Occipital lobe (tissue), 3 donors: ENCODE measurements at places on chromosomes 7 and 10.
A peak's percentile ranks its signal among the peaks of the same experiment; 100 is the strongest.

DNA sequence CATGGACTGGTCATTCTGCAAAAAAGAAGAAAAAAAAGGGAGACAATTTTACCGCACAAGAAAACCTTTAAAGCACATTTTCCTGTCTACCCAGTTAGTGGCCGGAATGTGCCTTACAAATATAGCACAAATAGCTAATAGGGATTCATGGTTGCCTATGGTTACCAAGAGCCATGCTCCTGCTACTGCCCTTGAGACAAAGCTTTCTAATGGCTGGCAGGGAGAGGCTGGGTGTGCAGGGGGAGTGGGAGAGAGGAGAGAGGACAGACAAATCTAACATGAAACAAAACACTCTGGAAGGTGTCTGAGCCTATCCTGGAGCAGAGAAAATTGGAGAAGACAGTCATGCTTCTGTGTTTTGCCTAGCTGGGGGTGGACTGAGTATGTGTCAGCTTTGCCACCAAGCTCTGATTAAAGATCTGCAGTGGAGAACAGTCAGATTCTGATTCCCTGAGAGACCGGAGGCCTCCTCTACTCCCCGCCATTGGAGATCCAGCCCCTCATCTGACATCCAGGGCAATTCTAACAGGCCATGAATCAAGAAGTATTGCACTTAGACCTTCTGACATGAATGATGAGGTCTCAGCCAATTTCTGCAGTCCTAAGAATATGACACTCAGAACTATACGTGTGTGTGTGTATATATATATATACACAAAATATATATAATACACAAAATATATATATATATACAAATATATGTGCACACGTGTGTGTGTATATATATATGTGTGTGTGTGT, 80.2 kb downstream of the PRTFDC1 start:
- DNase-seq: peak; percentile 50

GRCh38 chr7:97446361-97446760, 285.5 kb upstream of the TAC1 start:
- no peak for DNase-seq

GRCh38 chr7:147547252-147547897, 1043.2 kb upstream of the C7orf33 start:
- DNase-seq: no peak

- no peak for DNase-seq
Measured at GRCh38 chr10:89813546-89813945, 112.2 kb downstream of the KIF20B start.

GRCh38 chr7:105268511-105269392, 120.0 kb downstream of the SRPK2 start:
- DNase-seq: no peak

DNA sequence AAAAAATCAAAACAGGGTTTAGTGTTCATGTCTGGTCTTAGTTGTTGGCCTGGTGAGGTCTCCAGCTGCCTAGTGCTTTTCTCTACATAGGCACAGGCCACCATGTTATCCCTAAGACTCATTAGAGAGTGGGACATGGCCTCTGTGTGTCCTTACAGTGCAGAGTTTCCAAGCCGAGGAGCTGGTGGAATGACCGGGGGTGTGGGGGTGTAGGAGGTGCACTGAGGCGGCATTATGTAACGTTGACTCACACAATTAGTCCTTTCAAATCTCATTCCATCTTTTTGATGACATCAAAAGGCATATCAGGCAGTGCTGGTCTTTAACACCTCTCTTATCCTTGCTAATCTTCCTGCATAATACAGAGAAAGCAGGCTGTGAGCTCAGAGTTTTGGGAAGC, 71.3 kb downstream of the MTPN start:
- no peak for DNase-seq
